ENCODE measurements at places on chromosomes 5 and 9.

- no peak for DNase-seq
Measured at GRCh38 chr9:83220730-83221129, 157.8 kb upstream of the RASEF start.

GRCh38 chr9:6305954-6306563 is 22.1 kb upstream of the TPD52L3 start:
- DNase-seq = no peak

DNA sequence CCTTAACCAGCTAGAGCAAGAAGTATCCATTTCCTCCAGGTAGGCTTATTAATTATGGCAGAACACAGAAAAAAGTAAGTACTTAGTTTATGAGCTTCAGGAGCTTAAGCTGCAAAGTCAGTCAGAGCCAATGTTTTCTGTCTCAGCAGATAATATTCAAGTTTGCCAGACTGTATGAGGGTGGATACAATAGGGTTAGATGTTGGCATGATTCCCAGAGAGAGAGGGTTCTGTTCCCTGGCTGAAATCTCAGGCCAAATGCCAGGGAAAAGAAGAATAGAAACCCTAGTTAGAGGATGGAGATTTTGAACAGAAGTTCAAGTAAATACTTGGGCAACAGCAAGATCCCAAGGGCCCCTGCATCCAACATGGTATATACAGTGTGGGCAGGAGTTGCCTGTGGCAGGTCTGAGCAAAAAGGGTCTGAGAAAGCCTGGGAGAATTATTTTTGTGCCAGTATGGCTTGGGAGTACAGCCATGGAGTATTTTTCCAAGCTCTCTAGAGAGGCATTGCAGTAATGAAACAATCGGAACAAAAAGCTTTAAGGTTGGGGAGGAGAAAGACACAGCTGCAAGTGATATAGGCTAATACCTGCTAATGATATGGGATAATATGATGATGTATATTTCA is 31.0 kb upstream of the ISOC1 start:
- no peak for DNase-seq

- DNase-seq = no peak
Measured at GRCh38 chr9:84691634-84692033, 22.1 kb downstream of the NTRK2 start.

DNA sequence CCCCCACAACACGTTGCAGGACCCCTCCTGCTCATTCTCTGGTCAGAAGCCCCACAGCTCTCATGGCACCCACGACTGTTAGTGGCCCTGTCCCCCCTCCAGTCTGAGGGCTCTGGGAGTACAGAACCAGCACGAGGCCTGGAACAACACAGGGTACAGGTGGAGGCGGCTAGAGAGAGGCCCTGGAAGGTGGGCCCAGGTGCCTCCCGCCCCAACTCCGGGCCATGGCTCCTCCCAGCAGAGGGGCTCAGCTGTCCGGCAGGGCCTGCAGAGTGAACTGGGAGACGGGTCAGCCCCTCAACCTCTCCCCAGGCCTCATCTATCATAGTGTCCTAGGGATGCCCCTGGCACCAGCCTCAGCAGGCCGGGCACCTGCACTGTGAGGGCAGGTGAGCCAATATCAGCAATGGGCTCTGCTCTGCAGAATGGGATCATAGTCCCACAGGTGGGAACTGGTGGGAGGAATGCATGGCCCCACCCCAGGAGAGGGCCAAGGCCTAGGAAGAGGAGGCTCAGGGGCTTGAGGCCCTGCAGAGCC is 58.6 kb downstream of the BARX1 start:
- DNase-seq = no peak

- no peak for DNase-seq
Measured at GRCh38 chr5:151672516-151672915, 14.2 kb downstream of the SPARC start.

DNA sequence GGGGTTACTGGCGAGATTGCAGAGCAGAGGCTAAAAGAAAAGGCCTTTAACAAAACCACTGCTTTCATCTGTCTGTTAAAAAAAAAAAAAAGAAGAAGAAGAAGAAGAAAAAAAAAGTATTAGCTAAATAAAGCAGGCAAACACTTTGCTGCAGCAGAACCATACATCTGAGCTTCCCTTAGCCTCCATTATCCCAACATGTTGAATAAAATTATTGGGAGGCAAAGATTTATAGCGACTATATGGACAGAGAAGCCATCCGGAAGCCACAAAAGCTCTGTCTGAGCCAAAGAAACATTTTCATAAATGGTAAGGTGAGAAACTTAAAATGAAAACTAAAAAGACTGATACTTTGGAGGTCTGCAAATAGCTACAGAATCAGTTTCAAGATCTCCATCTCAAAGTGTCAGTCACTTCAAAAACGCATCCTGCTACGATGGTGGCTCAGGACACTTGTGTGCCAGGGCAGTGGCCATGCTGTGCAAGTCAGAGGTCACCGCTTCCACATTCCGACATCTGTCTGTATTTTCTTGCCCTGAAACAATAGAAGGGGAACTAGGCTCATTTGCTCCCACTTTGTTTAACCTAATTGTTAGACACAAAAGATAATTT is 9.6 kb downstream of the EFNA5 start:
- DNase-seq = no peak

- DNase-seq = no peak
Measured at GRCh38 chr5:76535577-76535976, 87.6 kb downstream of the F2RL2 start.

DNA sequence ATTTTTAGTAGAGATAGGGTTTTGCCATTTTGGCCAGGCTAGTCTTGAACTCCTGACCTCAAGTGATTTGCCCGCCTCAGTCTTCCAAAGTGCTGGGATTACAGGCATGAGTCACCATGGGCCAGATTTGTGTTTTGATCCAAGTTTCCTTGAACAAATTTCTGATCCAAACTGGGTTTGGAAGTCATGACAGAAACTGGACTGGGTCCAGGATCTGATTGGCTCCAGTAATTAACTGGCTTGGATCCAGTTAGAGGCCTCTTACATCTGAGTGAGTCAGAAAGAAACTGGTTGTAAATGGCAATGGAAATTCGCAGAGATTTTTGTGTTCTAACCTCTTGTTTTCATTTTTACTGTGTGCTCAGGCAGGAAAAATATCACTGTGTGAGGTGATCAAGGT is 141.6 kb downstream of the SLC25A46 start:
- DNase-seq = no peak

- DNase-seq = no peak
Measured at GRCh38 chr5:143207563-143208364, 195.7 kb downstream of the NR3C1 start.

GRCh38 chr5:157952374-157952685 is 93.4 kb upstream of the CLINT1 start:
- no peak for DNase-seq

DNA sequence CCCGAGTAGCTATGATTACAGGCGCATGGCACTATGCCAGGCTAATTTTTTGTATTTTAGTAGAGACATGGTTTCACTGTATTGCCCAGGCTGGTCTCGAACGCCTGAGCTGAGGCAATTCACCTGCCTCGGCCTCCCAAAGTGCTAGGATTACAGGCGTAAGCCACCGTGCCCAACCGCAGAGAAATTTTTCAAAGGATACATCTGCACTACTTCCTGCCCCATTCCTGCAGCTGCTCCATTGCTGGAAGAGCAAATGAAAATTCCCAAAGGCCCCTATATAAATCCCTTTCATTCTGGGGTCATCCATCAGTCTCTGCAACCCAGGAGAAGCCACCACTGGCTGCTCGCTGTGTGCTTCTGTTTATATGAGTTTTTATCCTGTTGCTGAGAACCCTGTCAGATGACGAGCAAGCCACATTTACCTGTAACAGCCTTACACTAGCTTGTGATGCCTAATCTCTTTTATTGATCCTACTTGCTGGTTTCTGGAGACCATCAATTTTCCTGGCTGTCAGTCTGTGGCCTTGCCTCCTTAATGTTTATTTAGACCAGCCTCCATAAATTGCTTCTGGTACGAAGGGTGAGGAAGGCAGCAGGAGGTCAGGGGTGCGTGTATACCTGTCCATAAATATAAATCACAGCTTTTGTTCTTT is 925.3 kb downstream of the TLE4 start:
- no peak for DNase-seq

DNA sequence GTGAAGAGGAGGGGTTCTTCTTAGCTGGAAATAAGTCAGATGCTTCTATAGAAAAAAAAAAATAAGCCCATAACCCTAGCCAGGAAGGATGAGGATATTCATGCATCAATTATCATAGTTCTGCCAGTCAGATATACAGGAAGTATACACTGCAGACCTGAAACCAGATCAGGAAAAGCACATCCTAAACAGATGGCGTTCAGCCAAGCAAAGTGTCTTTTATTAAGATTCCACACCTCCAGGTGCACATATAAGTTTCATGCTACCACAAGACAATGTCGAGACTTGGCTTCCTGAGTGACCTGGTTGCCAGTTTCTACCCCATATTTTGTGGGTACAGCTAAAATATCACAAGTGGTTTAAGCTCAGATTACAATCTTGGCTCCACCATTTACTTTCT is 108.3 kb downstream of the CETN3 start:
- DNase-seq = no peak

DNA sequence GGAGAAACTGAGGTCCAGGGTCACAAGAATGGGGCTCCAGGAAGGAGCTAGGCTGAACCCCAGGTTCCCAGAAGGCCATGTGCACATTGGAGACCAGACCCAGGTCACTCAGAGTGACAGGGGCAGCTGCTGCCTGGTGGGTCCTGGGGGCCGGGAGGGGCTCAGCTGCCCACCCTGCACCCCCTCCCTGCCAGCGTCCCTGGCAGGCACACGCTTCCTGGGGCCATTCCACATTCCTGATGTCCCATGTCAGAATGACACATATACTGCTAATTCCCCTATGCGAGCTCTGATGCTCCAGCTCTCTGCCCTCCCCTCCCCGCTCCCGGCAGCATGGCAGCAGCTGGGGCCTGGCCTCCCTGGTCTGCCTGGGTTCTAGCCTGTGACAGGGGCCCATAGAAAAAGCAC is 14.0 kb downstream of the FGFR4 start:
- no peak for DNase-seq

- DNase-seq = no peak
Measured at GRCh38 chr5:135332519-135333150, 66.4 kb downstream of the MACROH2A1 start.

DNA sequence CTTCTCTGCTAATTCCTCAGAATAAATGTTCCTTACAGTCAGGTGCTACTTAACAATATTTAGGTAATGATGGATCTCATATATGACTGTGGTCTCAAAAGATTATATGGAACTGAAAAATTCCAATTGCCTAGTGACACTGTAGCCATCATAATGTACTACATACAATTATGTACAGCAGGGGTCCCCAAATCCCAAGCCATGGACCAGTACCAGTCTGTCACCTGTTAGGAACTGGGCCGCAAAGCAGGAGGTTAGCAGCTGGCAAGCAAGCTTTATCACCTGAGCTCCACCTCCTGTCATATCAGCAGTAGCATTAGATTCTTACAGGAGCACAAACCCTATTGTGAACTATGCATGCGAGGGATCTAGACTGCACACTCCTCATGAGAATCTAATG is 69.6 kb downstream of the NR2F1-AS1 start:
- no peak for DNase-seq

DNA sequence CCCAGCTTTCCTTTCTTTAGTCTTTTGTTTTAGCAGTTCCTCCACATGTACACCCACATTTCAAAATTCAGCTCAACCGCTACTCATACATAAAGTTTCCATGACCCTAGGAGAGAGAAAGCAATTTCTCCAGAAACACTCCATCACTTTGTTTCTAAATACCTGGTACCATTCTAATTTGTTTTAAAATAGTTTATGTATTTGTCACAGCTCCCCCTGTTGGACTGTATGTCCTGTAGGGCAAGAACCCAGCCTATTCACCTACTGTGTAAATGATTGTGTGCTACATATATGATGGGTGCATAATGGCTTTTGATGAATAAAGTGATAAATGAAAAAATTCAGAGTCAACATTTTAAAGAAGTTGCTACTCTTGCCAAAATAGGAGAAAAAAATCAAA is 139.1 kb downstream of the COX7C start:
- no peak for DNase-seq

DNA sequence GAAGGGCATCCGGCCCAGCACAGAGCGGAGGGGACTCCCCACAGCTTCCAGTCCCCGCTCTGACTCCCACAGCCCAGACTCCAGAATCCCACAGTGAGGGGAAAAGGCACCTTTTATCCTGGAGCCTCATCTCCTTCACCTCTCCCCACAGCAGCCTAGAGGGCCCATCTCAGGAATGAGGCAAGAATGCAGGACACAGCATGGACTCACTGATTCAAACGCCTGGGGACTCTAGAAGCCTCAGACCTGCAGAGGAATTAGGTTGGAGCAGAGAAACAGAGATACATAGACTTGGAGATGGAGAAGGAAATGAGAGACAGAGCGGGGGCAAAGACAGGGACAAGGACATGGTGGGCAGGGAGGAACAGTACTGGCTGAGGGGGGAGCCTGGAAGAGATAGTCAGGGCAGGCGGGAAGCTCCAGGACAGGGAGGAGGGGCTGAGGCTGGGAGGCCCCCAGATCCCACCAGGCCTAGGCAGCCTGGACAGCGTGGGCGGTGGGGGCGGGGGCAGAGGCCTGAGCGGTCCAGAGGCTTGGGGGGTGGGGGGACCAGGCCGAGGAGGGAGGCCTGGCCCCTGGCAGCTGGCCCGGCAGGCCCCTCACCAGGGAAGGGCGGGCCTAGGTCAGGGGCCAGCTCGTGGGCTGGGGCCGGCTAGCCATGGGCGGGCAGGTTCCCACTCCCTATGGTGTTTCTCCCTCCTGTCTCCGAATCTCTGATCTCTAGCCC is 15.8 kb downstream of the CNTFR start:
- DNase-seq = no peak

GRCh38 chr5:176784218-176785165 is 25.9 kb upstream of the UNC5A start:
- peak; percentile 17 for DNase-seq

- no peak for DNase-seq
Measured at GRCh38 chr5:133944263-133945185, 23.9 kb downstream of the C5orf15 start.

GRCh38 chr5:14009575-14009974 is 65.1 kb upstream of the DNAH5 start:
- DNase-seq = no peak

DNA sequence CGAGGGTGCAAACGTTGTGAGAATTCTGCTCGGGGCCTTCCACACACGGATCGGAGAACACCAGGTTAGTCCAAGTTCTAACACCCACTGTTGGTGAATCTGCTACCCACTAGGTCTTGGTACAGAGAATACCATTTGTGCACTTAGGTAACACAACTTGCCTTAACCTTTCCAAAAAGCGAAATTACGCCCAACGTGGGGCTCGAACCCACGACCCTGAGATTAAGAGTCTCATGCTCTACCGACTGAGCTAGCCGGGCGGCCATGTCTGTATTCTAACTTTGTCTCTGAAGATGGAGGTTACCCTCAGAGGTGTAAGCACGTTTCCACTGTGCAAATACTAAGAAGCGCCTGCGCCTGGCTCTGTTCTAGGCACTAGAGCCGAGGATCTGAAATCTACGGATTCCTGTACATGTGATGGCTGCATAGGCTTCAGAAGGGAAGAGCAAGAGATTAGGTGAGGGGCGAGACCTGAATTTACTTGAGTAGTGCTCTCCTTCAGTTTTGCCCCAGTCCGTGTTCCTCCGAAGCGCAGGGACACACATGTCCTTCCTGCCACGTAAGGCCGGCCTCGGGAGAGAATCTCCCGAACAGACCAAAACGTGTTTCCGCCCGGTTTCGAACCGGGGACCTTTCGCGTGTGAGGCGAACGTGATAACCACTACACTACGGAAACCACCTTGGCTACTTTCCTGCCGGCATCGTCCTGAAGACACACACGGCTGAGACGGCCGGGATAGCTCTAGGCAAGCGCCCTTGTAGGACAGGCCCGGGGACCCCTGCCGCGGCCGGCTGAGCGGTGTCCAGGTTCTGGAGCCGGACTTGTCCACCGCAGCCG is 1.1 kb upstream of the TRIM41 start:
- peak; percentile 99 for DNase-seq
